KBM-7 (cell line): ENCODE measurements at places on chromosomes 12 and 14.

GRCh38 chr12:122875590-122876220, 20.2 kb downstream of the VPS37B start:
- DNase-seq: no peak

- no peak for DNase-seq
Measured at GRCh38 chr12:113874999-113875561, 91.0 kb downstream of the RBM19 start.

- no peak for DNase-seq
Measured at GRCh38 chr12:34335819-34336262, 313.5 kb downstream of the ALG10 start.

- no peak for DNase-seq
Measured at GRCh38 chr12:6547987-6548386, 7.9 kb downstream of the IFFO1 start.

GRCh38 chr12:27822076-27822712, 42.2 kb upstream of the MANSC4 start:
- no peak for DNase-seq

GRCh38 chr12:54145844-54146243, 42.9 kb downstream of the SMUG1 start:
- DNase-seq: no peak

DNA sequence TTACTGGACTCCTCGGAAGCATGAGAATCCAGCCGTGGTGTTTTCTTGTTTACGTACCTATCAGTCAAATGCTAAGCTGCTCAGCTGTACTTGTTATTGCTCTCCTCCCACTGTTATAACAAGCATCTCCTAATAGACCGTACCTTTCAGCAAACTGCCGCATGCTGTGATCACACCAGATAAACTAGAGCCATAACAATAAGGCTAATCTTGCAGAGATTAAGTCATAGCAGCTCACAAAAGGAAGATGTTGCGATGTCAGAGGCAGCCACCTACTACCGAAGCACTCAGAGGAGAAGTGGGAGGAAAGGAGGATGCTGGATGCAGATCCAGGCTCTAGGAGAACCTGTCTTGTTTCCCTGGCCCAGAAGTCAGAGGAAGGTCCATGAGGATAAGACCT, 196.0 kb downstream of the GALC start:
- DNase-seq: no peak

DNA sequence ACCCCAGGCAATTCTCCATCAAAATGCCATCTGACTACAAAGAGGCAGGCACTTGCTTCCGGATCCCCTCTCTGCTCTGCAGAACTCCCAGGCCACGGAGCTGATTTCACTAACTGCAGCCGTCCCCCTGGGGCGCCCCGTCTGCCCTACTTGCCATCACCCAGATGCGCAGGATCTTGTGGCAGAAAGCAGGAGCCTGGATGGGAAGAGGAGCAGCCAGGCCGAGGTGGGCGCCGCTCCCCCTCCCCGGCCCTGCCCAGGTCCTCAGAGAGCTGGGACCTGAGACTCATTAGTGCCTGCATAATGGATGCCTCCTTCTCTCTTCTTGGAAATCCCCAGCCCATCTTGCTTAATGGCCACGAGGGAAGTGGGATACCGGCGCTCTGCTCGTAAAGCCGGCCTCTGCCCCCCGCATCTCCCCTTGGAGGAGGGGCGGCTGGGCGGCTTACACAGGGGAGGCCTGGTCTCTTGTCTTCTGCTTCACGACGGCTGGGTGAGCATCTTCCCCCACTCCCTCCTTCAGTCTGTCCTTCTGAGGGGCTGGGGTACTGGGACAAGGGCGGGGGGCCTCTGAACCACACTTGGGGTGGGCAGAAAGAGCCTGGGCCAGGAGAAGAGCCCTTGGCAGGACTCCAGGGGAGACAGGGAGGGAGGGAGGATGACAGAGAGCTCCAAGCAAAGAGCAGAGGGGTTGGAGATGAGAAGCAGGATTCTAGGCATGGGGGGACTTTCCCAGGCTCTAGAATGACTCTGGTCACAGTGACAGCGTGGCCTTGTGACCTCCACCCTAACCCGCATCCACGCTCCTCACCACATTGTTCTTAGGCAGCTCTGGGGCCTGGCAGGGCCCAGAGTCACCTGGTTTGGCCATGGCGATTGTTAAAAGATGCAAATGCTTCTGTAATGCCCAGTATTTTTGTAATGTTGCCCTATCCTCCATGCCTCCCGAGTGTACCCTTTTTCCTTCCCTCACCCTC, 19.4 kb upstream of the EML1 start:
- no peak for DNase-seq

- no peak for DNase-seq
Measured at GRCh38 chr12:53744751-53745150, 7.0 kb downstream of the CISTR start.

- DNase-seq: no peak
Measured at GRCh38 chr14:50977863-50978528, 33.7 kb upstream of the PYGL start.
